ENCODE measurements at places on chromosomes 4 and X. TPM values are rescaled to one million over a fixed set of nuclear protein-coding genes. Genes with fewer than 3 reads are reported as not detected.

Gene NLRP2B
- not detected for total RNA-seq

Gene APELA
- total RNA-seq, result not detected

Gene NONO
- total RNA-seq, result 285 TPM

Gene S100P
- total RNA-seq, result not detected

Gene TIGD4
- 0.30 TPM for total RNA-seq

Gene RHOXF1
- not detected for total RNA-seq

Gene C4orf51
- not detected for total RNA-seq

Gene SPANXN4
- not detected for total RNA-seq

Gene HTN3
- not detected for total RNA-seq

Gene MAGED4B
- total RNA-seq, result 99.3 TPM

Measured in smooth muscle cell of the umbilical artery (primary cell).